ENCODE measurements at places on chromosomes 11 and 22. TPM values are rescaled to one million over a fixed set of nuclear protein-coding genes. Genes with fewer than 3 reads are reported as not detected.

VSIG10L2 gene
- not detected for total RNA-seq

TKFC gene
- total RNA-seq: 14.5 TPM

LGALS12 gene
- total RNA-seq: not detected

PHOX2A gene
- total RNA-seq: not detected

DEUP1 gene
- total RNA-seq: not detected

LRRC74B gene
- not detected for total RNA-seq

HTR3A gene
- total RNA-seq: not detected

SLC37A4 gene
- 7.8 TPM for total RNA-seq

MPPED2 gene
- 0.12 TPM for total RNA-seq

C11orf21 gene
- total RNA-seq: not detected

CRKL gene
- 29.7 TPM for total RNA-seq

MRPL21 gene
- total RNA-seq: 58.6 TPM

IGLL5 gene
- total RNA-seq: not detected

DGAT2 gene
- 0.25 TPM for total RNA-seq

KCNK4 gene
- total RNA-seq: not detected

MS4A10 gene
- not detected for total RNA-seq

Measured in aortic smooth muscle cell (primary cell).